CD8-positive, alpha-beta memory T cell (primary cell): ENCODE measurements at places on chromosomes 16 and 17.

DNA sequence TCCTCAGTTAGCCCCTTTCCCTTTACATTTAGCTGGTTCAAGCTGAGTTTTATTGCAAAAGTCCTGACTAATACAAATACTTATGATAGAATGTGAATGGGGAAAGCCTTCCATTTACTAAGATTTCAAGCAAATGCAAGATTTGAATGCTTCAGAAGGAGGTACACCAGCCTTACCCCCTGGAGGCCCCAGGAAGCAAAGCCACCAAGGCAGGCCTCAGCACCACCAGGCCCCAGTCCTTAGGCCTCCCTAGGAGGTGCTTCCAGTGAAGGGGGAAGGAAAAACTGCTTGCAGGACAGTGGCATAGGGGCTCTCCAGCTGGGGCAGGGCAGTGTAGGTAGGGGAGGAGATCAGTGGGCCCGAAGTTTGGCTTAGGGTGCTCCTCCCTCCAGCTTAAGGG, 7.3 kb upstream of the PRPSAP2 start:
- no peak for DNase-seq

GRCh38 chr17:28391401-28391800, 14.6 kb downstream of the SLC46A1 start:
- no peak for DNase-seq

GRCh38 chr16:85390511-85391174, 222.5 kb upstream of the GSE1 start:
- no peak for DNase-seq

DNA sequence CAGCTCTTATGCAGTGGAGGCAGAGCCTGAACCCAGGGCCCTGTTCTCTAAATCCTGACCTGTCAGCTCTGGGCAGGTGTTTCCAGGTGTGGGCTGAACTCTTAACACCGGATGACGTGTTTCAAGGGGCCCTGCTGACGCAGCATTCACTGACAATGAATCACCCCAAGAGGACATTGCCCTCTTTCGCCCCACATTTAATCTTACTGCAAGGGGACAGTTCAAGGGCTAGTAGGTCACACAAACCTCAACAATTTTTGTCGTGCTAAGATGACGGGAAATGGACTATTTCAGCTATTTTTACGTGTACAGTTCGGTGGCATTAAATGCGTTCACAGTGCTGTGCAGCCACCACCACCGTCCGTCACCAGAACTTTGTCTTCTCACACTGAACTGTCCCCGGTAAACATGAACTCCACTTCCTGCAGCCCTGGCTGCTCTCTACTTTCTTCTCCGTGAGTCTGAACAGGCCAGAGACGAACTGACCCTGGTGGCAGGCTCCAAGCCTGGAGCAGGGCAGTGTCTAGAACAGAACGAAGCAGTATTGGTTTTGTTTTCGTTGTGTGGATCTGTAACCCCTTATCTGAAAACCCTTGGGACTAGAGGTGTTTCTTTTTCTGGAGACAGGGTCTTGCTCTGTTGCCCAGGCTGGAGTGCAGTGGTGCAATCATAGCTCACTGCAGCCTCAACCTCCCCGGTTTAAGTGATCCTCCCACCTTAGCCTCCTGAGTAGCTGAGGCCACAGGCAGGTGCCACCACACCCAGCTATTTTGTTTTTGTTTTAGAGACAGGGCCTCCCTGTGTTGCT, 88.4 kb upstream of the CIBAR2 start:
- DNase-seq: no peak

DNA sequence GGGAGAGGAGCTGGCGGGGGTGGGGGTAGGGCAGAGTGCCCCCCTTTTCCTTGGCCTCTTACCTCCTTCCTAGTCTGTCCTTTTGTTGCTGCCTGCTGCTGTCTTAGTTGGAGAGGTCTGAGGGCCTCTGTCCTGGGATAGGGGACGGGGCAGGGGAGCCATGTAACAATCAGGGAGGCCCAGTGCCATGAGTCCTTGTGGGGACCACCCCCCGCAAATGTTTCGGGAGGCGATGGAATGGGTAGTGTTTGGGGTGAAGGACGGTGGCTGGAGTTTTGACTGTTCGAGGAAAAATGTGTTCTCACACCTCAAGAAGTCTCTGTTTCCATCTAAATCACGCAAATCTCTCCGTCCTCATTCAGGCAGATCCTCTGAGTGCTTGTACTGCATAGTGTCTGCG, 99.0 kb downstream of the OR1D5 start:
- no peak for DNase-seq

GRCh38 chr16:12318661-12319427, 342.3 kb downstream of the SNX29 start:
- no peak for DNase-seq

DNA sequence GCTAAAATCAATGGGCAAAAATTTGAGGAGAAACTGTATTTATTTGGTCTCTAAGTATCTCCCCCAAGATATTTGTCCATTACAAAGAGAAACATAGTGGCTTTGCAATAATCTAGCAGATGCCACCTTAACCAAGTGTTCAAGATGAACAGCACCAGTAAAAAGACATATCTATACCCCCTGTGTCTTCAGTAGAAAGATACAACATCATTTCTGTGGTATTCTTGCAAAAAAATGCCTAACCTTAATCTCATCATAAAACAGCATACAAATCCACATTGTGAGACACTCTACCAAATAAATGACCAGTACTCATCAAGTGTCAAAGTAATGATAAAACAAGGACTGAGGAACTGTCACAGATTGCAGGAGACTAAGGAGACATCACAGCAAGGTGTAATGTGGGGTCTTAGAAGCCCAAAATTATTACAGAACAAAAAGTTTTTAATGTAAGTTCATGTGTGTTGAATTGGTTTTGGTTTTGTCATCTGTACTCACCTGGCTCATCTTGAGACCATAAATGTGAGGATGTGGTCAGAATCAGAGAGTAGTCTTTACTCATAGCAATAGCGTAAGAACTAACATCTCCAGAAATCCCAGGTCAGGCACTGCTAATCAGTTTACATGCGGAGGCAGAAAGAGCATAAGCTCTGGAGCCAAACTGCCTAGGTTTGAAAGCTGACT, 77.2 kb downstream of the AATF start:
- no peak for DNase-seq

DNA sequence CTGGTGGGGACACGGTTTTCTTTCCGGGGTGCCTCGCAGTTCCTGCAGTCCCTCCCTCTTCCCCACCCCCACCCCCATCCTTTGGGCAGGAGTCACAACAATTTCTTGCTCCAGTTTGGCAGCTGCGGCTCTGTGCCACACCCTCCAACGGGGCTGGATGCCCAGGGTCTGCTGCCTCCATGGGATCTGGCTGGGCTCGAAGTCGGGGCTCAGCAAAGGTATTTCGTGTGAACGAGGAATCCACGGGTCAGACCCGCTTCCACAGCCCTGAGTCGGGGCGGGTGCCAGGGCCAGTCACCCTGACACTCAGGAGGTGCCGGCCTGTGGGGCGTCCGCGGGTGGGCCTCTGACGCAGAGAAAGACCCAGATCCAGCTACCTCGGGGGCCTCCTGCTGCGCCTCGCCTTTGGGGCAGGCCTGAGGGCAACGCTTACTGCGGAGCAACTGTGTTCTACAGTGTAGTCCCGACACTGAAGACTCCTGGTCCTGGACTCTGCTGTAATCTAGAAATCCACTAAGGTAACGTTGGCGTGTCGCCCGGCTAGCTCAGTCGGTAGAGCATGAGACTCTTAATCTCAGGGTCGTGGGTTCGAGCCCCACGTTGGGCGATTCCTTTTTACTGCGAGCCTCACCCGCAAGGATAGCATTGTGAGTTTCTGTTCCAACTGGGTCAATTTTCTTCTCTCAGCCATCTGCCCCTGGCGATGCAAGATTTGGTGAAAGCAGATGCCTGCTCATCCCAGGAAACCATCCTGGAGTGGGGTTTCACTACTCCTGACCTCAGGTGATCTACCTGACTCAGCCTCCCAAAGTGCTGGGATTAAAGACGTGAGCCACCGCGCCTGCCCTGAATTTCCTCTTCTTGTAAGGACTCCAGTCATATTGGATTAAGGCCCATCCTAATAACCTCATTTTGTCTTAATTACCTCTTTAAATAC, 12.6 kb upstream of the OR1F1 start:
- no peak for DNase-seq

DNA sequence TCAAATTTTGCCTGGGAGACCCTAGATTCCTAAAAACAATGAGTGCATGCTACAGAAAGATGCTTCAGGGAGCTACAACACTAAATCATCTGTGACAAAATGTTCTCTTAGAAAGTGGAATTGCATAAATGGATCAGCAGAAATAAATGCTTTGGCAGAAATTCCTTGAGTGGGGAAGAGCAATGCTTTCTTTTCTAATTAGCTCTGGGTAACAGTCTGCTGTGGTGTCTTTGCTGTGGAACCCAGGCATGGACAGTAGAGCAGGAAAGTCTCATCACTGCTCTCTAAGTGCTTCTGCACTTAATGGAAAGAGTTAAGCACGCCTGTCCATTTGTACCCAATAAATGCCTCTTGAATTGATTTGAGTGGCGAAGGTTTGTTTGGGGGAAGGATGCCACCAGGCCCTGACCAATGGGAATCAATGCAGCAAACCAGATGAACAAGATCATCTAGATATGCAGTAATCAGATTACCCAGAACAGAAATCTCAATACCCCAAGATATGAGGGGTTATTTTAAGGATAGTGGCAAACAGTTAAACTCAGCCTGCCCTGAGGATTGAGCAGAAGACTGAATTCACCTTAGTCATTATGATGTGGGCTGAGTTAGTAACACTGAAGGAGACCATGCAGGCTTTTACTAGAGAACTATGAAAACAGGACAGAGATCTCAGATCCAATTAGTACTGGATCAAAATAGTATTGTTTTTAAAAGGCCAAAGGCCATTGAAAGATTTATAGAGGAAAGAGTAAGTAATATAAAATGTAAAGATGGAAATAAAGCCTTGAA, 13.6 kb downstream of the HLF start:
- no peak for DNase-seq

DNA sequence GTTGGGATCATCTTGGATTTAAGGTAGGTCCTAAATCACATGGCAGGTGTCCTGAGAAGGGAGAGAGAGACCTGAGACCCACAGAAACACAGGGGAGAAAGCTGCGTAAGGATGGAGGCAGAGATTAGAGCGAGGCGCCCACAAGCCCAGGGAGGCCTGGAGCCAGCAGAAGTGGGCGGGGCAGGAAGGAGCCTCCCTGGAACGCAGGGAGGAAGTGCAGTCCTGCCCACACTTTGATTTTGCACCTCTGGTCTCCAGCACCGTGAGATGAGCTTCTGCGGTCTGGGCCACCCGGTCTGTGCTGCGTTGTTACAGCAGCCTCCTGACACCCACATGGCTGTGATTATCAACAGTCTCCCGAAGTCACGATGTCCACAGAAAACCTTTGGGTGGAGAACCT, 6.4 kb downstream of the DNASE1L2 start:
- no peak for DNase-seq

- no peak for DNase-seq
These were observed 13.3 kb downstream of the MIEN1 start for GRCh38 chr17:39716879-39717536.

GRCh38 chr17:34398990-34399389, 36.0 kb upstream of the CCL1 start:
- no peak for DNase-seq

DNA sequence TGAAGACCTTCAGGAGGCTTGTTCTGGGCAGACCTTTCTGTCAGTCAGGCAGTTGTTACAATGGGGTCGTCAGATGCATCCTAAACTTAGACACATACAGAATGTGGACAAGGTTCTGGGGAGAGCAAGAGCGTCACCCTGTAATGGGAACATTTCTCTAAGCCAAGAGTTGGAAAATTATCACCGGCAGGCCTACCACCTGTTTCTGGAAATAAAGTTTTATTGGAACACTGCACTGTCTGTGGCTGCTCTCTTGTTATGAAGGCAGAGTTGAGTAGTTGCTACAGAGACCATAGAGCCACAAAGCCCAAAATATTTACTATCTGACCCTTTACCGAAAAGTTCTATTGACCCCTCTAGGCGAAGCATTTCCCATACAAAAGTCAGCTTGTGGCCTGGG, 106.2 kb downstream of the CPPED1 start:
- DNase-seq: no peak

GRCh38 chr16:6122401-6122800, 1024.8 kb upstream of the EEF2KMT start:
- no peak for DNase-seq

DNA sequence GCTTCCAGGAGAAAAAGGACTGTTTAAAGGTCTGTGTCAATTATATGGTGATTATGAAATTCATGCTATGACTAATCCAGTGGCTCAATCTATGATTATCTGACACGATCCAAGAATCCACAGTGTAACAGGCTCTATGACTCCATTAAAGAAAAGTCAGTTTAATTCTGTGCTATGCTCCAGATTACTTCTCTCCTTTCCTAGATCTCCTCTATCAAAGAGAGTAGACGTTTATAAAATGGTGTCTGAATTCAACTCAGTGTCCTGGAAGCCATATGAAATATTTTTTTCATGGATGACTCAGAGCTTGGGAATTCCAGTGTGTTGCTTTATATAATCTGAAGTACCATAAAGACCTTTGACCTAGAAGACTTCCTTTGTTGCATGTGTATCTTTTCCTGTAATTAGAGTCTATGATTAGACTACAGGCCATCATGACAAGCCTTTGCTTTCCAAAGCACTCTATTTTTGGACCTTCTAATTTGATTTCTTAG, 27.0 kb upstream of the NF1 start:
- no peak for DNase-seq

DNA sequence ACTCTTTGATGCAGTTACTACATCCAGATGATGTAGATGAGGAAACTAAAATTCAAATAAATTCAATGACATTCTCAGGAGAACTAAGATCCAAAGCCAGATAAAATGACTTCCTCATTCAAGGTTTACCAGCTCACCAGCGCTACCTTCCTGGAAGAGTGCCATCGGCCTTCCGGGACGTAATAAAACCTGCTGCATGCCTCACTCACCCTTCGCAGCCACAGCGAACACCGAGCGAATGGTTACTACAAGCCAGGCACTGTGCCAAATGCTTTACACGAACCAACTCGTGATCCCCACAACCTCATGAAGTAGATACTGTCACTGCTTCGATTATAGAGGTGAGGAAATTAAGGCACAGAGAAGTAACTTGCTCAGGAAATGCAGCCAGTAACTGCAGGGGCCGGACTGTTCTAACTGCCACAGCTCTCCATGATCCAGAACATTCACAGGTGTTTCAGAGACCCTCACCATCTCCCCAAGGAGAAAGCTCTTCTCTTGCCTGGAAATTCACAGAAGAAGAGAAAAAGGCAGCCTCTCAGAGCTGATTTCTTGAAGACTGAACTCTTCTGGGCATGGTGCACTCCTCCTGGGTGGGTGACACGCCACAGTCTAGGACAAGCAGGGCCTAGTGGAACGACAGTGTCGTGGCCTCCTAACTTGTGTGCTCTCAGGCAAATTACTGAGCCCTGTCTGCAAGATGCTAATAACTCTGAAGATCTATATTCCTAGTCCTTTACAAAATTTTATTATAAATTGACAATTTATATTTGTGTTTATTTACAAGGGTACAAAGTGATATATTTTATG, 46.8 kb downstream of the HIC1 start:
- no peak for DNase-seq

- no peak for DNase-seq
These were observed 8.6 kb upstream of the BAHCC1 start for GRCh38 chr17:81386646-81387099.
